Cardiac septum (tissue), 1 donor: ENCODE measurements at places on chromosomes 5 and 9.

GRCh38 chr5:172641359-172642050, 442 bp downstream of the NEURL1B start:
- no peak for DNase-seq

- no peak for DNase-seq
These were observed 689.6 kb upstream of the CDH10 start for GRCh38 chr5:25334350-25334749.

GRCh38 chr9:136726631-136727191, 14.3 kb downstream of the DIPK1B start:
- no peak for DNase-seq

GRCh38 chr5:15966651-15967050, 212.9 kb downstream of the MARCHF11 start:
- DNase-seq = no peak

DNA sequence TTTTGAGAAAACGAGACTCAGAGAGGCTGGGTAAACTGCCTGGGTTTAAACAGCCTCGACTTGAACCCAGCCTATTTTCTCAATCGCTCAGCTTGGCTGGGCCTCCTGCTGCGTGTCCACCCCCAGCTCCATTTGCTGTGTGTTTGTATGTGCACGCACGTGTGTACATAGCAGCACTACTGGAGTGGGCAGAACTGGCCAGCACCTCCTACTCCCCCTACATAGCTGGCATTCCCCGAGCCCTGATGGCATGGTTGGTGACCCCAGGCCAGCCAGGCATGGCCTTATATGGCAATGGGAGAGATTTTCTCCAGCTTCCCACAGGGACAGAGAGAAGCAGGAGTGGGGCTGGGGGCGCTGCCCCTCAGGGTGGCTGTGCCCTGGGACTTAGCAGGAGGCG, 4.1 kb downstream of the AIF1L start:
- no peak for DNase-seq

DNA sequence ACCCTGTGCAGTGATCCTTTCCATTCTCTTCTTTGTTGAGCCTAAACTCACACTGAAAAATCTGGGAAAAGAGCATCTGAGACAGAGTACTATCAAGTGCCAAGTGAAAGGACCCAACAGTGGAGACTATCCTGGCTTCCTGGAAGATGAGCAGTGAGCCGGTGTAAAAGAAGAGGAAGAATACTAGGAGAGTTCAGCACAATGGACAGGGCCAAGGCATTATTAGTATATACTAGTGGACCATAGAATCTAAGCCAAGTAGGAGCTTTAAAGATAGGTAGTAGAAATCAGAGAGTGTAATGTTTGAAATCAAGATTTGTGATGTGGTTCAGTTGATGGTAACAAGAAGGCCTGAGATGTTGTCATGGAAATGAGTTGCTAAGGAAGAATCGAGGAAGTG, 140.8 kb downstream of the CAMK4 start:
- no peak for DNase-seq

GRCh38 chr9:134476272-134476941, 150.2 kb downstream of the RXRA start:
- no peak for DNase-seq

- DNase-seq = no peak
These were observed 147.2 kb downstream of the PDE4D start for GRCh38 chr5:59746241-59746765.

DNA sequence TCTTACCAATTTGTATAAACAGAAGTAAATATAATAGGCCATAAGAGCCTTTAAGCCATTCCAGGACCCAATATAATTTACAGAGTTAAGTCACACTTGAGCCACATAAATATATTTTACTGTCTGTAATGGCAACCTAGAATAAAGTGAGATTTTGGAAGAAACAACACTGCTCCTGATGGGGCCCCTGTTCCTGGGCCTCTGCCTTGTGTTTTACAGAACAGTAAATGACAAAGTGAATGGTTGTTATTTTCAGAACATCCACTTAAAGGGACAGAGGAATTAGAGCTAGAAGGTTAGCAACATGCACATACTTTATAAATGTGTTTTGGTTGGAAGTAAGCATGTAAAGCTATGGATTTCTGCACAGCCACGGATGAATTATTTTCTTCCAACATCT, 3.6 kb downstream of the PTGER4 start:
- no peak for DNase-seq

GRCh38 chr5:58933891-58934628, 351.2 kb downstream of the RAB3C start:
- DNase-seq = no peak

DNA sequence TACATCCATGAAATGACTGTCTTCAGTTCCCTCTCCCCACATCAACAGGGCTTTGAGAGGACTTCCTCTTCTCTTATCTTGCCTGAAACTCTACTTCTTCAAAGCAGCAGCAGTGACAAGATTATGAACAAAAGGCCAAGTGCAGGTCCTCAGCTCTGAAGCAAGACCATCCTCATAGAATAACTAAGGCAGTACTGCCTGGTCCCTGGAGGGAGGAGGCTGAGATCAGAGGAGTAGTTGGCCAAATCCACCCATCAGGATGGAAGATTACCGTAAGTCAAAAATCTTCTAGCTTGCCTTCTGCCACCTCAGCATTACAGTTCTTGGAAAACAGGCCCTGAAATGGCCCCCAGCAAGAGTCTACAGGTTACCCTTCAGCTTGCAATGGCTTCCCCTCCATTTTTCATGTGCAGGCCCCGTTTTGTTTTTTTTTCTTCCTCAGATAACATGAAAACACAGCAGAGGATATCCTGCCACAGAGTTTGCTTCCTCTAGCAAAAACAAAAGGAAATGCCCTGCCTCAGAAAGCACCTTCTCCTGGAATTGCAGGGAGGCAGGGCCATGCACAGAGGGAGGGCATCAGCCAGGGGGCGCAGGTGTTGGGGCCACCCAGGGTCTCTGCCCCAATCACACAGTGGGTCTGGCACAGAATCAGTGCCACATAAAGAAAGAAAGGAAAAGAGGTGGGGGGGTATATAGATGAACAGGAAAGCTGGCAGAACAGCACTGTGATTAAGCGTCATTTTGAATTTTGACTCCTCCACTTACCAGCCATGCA, 40.0 kb downstream of the KLHL3 start:
- DNase-seq = no peak

DNA sequence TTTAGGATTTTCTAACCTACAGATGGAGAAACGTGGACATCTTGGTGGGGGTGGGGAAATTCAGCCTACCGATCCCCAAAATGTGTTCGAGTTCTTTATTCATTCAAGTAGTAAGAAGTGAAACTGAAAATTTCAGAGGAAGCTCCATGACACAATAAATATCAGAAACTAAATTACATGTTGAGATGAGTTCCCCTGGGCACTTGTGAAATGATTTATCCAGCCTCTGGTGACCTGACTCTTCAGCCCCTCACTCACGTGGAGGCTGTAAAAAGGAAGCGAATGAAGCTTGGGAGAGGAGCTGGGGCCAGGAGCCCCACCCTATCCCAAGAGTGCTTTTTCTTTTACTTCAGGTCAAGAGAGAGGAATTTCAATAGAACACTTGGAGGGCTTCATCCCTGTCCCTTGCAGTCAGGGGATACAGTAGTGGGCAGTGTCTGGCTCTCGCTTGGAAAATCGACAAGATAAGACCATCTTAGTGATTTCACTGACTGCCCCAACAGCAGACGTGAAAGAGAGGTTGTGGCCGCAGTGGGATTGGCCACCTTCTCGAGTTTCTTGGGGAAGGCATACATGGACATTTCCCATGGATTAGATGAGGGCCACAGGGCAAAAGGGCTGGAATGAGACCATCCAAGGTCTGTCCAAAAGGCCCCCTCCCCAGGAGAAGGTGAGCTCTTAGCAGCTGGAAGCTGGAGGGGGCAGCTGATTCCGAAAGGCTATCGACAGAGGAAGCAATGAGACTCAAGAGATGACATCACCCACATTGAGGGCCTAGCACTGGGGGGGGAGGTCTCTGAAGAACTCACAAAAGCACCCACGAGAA, 76.8 kb upstream of the SH3PXD2B start:
- DNase-seq = no peak

DNA sequence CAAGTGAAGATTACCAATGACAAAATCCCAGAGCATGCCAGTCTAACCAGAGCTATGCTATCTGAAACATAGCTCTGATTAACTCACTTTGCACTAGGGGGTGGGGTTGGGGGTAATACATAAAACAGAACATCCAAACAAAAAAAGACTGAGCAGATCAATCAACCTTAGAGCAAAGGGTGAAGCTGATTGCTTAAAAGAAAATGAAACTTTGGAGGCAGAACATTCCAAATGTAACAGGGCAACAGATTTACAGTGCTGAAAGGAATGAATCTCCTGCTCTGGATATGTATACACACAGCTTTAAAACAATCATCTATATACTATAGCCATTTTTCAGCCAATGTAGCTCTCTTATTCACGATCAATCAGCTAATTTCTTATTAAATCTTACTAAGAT, 4.9 kb downstream of the IL6ST start:
- no peak for DNase-seq

DNA sequence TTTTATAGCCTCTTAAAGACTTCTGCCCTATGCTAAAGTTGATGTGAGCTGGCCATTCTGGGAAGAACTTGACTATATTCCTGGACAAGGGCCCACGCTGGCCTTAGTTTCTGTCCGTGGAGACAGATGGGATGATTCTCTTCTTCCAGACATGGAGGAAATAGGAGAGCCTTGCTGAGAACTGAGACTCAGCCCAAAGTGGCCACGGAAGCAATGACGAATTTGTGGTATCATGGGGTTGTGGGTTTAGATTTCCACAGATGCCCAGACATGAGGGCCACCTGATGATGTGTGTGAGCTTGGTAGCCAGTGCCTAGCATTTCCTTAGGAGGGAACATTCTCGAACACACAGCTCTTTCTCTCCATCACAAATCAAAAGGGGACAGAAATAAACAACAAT, 309.1 kb downstream of the NSG2 start:
- no peak for DNase-seq

- no peak for DNase-seq
These were observed 85.1 kb downstream of the FGF1 start for GRCh38 chr5:142600611-142601358.

- DNase-seq = no peak
These were observed 128.4 kb downstream of the GRIA1 start for GRCh38 chr5:153618867-153619266.

GRCh38 chr5:65927503-65928321, 1.3 kb downstream of the ERBIN start:
- no peak for DNase-seq

DNA sequence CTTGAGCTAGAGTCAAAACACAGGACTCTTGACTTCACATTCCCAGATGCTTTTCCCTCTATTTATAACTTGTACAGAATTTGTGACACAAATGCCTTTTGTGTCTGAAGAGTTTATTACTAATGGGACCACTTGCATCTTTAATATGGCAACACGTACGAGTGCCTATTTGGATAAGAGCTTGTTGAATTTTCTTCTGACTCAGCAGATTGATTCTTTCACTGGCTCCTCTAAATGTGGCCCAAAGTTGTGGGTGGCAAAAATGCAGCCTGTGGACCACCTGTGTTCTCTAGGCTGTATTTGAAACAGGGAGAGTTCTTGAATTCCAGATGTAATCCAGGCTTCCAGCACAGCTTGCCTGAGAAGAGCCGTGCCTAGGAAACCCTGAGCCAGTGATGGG, 34.1 kb upstream of the ERCC6L2 start:
- no peak for DNase-seq

DNA sequence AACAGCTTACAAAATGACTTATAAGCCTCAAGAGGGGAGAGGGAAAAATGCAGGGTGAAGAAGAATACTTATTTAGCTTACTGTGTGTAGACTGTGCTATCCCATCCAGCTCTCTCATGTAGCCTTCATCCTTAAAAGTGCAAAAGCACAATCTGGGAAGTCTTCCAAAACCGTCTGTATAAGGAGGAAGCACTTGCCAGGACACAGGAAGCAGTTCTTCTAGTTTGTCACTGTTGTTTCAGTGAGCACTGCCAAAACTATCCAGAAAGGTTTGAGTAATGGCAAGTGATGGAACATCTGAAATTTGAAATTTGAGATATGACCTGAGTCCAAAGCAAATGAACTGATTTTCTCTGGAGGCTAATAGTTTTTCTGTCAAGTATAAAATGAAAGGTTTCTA, 140.8 kb upstream of the ISL1 start:
- DNase-seq = no peak

- no peak for DNase-seq
These were observed 126.1 kb downstream of the DRD1 start for GRCh38 chr5:175317872-175318271.

DNA sequence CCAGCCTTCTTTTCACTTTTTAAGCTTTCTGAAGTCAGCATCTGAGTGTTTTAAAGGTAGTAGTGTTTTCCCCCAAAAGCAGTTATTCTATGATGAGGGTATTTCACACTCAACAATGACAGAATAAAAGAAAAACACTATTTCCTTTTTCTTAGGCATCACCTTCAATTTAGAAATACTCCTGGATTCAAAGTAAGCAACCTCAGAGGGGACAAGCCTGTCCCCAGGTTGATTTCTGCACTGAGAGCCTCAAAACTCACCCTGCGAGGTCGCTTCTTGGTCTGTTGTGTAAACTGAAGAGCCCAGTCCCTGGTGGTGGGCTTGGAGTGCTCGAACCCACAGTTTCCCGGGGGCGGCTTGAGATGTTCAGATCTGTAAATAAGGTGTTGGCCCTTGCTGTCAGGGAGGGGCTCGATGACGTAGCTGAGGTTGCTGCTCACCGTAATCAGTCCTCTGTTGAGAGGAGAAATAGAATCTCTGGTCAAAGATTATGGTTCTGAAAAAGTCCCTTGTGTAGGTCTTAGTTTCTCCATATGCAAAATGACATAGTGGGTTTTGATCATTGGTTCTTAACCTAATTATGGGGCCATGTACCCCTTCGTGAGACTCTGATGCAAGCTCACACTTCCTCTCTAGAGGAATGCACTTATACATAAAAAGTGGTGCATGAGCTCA, 55.9 kb downstream of the ADAM19 start:
- DNase-seq = no peak

DNA sequence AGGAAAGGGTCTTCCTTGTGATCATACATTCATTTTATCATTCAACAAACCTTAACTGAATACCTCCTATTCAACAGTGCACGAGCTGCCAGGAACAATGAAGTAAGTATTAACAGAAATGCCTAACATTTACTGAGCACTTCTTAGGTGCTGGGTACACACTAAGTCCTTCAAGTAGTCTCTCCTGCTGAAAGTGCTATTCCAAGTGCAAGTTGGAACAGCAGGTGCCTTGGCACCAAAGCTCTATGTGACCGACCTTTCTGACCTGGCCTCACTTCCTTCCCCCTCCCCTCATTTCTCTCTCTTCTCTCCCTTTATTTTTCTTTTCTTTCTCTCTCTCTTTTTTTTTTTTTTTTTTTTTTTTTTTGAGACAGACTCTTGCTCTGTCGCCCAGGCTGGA, 94.5 kb downstream of the GRIA1 start:
- no peak for DNase-seq

GRCh38 chr5:116472274-116472673, 102.3 kb downstream of the SEMA6A start:
- DNase-seq = no peak

DNA sequence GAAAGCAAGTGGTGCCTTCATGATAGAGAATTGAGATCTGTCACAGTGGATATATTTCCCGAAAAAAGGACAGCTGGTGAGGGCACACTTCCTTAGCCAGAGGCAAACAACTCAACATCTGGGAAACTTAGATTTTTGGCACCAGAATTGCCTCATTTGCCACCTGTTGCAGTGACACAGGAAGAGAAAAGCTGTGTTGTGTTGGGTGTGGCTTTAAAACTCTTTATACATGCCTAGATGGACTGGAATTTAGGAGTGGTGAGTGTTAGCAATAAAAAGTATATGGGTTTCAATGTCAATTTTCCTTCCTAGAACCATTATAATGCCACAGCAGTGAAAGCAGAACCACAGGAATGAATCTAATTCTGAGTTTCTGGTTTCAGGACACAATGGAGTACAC, 62.6 kb upstream of the CEMIP2 start:
- DNase-seq = no peak

- no peak for DNase-seq
These were observed 139.0 kb upstream of the CDH6 start for GRCh38 chr5:31054453-31054852.
